ENCODE measurements at places on chromosomes 12 and 14.

GRCh38 chr12:89299417-89299816 lies 52.9 kb downstream of the DUSP6 start:
- no peak for DNase-seq

DNA sequence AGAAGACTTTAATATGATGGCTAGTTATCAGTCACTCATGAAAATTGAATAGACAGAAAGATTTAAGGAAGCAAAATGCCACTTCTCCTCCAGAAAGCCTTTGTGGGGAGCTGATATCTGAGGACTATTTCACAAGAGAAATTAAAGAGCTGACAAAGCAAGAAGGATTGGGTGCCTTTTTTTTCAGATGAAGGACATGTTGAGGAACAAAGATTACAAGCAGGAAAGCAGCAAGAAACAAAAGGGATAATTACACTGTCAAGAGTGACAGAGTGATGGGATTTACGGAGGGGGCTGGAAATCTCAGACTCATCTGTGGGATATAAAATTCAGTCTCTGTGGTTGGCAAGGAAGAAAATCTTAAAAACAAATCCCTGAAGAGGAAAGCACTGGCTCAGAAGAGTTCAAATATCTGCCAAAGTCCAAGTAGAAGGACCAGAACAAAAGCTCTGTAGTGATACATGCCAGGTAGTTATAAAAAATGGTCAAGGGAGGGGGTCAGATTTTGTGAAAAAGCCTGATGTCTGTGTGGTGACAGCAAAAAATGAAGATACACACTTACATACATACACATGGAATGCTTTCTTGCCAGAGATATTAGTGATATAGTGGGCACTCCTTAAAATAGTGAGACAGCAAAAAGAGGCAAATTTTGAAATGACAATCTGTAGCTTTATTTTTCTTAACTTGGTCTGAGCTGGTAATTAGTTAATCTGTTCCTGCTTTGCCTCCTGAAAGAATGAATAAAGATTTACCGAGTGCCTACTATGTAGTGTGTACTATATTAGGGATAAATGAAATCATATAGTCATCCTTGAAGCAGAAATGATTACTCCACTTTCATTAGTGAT lies 62.9 kb downstream of the EPS8 start:
- DNase-seq: peak; percentile 43

GRCh38 chr12:49098035-49098451 lies 3.4 kb upstream of the DHH start:
- peak; percentile 84 for DNase-seq

- peak; percentile 28 for DNase-seq
Observed at GRCh38 chr12:125983094-125983783, 918.0 kb downstream of the AACS start.

DNA sequence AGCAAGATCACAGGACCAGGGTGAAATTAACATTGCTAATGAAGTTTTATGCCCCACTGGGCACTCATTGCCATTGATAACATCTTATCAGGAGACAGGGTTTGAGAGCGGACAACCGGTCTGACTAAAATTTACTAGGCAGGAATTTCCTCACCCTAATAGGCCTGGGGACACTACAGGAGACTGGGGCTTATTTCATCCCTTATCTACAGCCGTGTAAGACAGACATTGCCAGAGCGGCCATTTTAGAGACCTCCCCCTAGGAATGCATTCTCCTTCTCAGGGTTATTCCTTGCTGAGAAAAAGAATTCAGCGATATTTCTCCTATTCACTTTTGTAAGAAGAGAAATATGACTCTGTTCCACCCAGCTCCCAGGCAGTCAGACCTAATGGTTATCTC lies 8.3 kb downstream of the OR4K17 start:
- DNase-seq: peak; percentile 1

GRCh38 chr12:29054858-29055663 lies 94.0 kb upstream of the FAR2 start:
- no peak for DNase-seq

GRCh38 chr12:120013659-120014380 lies 24.8 kb downstream of the BICDL1 start:
- DNase-seq: no peak

All from KBM-7 (cell line).